NCI-H460 (cell line): ENCODE measurements at places on chromosomes 3 and 15. TPM values are rescaled to one million over a fixed set of nuclear protein-coding genes. Genes with fewer than 3 reads are reported as not detected.

CHRNA3 gene
- total RNA-seq: not detected in 2 replicates

C3orf20 gene
- not detected in 2 replicates for total RNA-seq

DENND6A gene
- total RNA-seq: 32.1 and 37.1 TPM in 2 replicates

CELSR3 gene
- 0.79 and 1.4 TPM in 2 replicates for total RNA-seq

CCDC39 gene
- not detected in 2 replicates for total RNA-seq

GOLGA6L7 gene
- not detected in 2 replicates for total RNA-seq

CA12 gene
- 29.6 and 33.0 TPM in 2 replicates for total RNA-seq

TAGLN3 gene
- not detected in 2 replicates for total RNA-seq

FBXL22 gene
- not detected in 2 replicates for total RNA-seq

PPP1R14D gene
- not detected in 2 replicates for total RNA-seq

GOLGA8S gene
- not detected in 2 replicates for total RNA-seq

PLSCR5 gene
- total RNA-seq: not detected in 2 replicates

GRCh38 chr3:37891227-37891626 is 29.5 kb downstream of the CTDSPL start:
- DNase-seq: no peak

GRCh38 chr3:129261894-129262293 is 12.5 kb downstream of the COPG1 start:
- no peak for DNase-seq

- no peak for DNase-seq
Measured at GRCh38 chr15:76223521-76223920, 87.7 kb downstream of the ETFA start.

- no peak for DNase-seq
Measured at GRCh38 chr3:197406266-197406665, 107.9 kb upstream of the DLG1 start.

- no peak for DNase-seq
Measured at GRCh38 chr3:44077267-44077666, 164.4 kb upstream of the TOPAZ1 start.

DNA sequence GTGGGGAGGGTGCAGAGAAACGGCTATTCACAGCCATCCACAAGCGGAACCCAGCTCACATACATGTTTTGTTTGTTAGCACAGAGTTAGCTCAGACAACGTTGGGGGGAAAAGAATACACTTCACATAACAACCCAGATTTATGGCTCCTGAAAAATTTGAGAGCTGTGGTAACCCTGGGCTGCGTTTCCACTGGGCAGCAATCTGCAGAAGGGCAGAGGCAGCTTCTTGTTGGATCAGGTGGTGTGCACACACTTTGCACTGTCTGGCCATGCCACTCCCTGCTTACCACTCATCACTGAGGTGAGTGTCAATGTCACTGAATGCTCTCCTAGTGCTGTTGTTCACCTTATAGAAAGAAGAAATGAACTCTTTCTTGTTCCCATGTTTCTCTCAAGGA is 299.8 kb upstream of the SOX14 start:
- DNase-seq: no peak

GRCh38 chr3:38468765-38469164 is 15.1 kb downstream of the ACVR2B start:
- no peak for DNase-seq

GRCh38 chr3:126970101-126970500 is 12.8 kb upstream of the PLXNA1 start:
- no peak for DNase-seq

GRCh38 chr15:52111517-52112202 is 915 bp downstream of the BCL2L10 start:
- DNase-seq: no peak

- no peak for DNase-seq
Measured at GRCh38 chr3:40873934-40874699, 325.2 kb upstream of the CTNNB1 start.

DNA sequence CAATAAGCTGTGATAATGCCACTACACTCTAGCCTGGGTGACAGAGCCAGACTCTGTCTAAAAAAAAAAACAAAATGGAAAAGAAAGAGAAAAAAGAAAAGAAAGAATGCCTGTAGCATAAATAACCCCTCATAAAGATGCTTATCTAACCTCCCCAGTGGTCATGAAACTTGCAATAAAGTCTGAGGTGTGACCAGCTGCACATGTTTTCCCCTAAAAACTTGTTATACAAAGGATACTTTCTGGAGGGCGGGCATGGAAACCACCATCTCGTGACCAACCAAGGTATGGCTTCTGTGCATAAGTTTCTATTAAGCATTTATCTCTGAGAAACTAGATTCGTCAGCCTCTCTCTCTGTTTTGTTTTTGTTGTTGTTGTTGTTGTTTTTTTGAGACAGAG is 21.8 kb downstream of the CCDC32 start:
- no peak for DNase-seq

GRCh38 chr3:120450600-120451271 is at the start of gene FSTL1:
Gene FSTL1 (minus strand): TSS chr3:120450992. CDS start chr3:120450746, 246 bp downstream.
- DNase-seq: no peak

DNA sequence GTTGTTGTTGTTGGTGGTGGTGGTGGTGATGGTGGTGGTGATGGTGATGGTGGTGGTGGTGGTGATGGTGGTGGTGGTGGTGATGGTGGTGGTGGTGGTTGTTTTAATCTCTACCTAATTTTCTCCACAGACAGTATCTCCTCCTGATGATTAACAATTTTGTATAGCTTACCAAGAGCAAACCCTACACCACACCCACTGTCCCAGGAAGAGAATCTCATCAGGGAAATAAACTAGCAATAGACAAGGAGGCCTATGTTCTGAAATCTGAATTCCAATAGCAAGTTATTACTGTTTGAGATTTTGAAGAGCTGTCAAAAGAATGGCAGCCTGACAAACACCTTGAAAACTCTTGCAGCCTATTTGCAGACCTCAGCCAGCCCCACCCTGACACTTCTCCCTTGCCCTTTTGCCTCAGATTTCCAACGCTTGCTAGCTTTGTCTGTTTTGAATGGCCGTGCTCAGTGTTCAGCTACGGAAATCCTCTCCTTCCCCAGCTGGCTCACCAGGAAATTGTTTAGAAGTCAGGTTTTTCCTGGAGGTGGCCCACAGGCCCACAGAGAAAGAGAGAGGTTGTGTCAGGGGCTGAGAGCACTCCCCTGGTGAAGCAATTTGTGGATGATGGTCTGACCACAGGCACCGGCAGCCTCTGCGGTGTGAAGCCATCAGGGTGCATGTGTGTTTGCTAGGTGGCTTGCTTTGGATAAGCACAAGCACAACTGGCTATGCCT is 101.6 kb downstream of the MAGI1 start:
- no peak for DNase-seq

DNA sequence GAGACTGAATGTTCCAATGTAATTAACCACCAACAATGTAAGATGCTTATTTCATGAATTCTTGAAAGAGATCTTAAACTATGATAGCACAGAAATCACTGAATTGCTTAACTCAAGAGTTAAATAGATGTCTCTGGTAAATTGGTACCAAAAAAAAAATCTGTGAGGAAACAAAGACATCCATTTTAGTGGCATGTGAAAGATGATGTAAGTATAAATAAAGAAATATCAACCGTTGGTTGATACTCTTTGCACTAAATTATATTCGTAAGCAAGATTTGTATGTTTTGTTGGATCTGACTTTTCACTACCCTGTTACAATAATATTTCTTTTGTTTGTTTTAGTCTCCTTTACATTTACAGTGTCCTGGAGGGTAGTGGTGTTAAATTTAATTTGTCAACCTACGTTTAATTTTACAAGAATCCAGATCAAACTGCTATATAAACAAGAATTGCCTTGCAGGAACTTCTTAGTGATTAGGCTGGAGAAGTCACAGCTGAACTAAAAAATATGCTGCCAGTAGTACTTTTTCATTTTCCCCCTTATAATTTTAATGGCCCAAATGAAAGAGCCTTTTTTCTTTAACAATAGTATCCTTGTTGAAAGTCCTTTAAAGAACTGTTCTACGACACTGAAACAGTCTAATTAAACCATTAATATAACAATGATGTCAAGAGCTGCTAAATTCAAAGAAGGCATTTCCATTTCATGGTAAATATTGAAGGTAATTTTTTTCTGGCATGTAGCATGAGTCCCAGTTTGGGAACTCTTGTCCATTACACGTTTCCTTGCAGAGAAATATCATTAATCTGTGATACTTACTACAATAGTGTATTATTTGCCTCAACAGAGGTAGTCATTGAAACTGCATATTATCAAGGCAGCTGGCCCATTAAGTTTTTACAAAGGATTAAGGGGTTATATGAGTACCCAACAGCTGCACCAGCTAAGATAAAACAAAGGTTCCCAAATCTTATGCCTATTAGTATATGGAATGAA is 109.6 kb upstream of the PHLDB2 start:
- DNase-seq: no peak

DNA sequence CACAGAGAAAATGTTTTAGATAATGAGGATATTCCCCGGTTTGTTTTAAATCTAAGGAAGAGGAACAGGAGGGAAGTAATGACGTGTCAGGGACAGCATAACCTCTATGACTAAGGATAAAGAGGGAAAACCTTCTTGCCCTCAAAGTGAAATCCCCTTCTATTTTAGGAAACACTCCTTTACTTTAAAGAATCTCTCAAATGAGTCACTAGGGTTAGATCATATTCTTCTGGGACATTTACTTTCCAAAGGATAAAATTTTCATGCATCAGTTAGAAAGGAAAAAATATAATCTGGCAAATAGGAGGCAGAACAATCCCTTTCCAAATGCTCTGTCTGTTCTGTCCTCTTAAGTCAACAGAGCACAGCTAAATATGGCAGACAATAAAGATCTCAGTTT is 43.2 kb upstream of the UBE2E2 start:
- DNase-seq: no peak

GRCh38 chr3:171933441-171933840 is 90.3 kb downstream of the TMEM212 start:
- DNase-seq: no peak

DNA sequence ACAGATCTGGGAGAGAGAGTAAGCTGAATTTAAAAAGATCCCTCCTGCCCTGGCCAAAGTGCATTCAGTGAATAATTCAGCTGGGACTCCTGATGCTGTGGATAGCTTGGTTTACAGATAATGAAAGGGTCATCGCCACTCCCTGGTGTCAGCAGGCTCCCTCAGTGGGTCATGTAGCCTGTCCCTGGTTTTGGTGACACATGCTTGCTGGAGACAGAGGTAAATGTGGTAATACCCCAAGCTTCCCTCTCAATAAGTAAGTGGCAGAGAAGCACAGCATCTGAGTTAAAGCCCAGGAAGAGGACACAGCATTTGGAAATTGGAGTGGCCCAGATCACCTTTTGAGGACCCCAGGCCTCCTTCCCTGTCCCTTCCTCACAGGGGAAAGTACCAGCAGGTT is 1.8 kb downstream of the TMEM115 start:
- DNase-seq: no peak

DNA sequence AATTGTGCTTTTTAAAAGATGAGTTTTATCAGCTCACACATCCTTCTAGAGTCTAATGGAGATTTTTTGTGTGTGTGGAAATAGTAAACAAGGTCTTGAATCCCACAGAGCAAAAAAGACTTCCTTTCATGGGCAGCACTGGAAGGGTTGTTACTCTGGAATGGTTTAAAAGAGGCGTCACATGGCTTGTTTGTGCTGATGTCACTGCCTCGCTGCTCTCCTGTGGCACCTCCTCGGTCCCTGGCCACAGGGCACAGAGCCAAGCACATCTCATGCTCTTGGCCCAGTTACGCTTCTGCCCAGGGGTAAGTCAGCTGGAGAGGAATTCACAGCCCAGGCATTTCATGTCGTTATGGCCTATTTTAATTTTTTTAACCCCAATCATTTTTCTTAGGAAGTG is 53.2 kb downstream of the PGPEP1L start:
- no peak for DNase-seq

DNA sequence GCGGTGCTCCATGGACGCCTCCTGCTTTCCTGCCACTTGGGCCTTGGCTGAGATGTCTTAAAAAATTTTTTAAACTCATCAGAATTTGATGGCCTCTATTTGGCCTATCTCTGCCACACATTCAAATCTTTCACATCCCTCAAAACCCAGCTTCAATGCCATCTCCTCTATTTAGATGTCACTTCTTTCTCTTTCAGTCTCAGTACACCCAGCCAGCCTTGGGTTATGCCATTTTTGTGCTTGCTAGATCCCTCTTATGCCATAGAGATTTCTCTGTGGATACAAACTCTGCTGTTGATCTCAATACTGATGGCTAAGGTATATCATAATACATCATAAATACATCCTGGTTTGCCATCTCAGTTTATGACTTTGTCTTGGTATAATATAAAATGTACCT is 222.3 kb upstream of the TPRG1 start:
- DNase-seq: no peak
